ENCODE measurements at places on chromosomes 7 and 10.

DNA sequence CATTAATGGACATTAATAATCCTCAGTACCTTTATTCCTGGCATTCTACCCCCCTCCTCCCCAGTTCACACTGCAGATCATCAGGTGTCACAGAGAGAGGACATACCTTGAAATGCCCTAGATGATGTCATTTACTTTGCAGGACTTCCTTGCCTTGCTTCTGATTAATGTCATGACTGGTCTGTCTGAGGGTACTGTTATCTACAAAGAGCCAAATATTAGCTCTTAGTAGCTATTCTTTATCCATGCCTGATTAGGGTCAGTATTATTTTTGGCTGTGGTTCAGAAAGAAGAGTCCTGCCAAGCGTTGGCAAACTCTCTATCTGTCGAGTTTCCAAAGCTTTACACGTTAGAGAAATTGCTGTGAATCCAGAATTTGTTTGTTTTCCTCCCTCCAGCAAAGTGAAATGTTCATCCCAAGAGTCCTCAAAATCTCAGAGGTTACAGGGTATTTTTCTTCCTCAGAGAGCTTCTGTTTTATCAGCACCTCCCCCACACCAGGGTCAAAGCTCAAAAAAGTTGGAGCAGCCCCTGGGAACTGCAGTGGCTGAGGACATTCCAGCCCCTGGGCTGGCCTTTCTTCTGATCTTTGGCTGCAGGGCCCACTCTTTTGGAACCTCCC is 12.6 kb downstream of the SCD start:
- DNase-seq = no peak

DNA sequence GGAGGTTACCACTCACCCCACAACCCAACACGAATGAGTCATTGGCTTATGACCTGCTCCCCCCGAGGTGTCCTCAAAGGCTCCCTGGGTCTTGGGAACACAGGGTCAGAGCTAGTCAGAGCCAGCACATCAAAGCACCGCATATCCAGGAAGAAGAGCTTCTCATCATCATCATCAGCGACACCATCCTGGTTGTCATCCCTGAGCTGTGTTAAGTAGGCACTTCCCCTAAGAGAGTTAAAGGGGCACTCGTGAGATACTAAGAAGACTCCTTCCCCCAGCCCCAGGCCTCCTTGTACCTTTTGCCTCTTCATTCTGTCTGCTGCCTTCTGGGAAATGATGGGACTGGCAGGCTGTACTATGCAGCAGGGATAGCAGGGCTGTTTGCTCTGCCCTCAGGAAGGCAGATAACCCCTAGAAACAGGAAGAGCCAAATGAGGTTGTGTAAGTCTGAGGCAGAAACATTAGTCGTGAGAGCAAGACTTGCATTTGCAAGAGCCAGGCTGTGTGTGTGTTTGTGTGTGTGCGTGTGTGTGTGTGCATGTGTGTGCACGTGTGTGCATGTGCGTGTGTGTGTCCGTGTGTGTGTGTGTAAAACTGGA is 11.1 kb upstream of the CPA1 start:
- DNase-seq = no peak

DNA sequence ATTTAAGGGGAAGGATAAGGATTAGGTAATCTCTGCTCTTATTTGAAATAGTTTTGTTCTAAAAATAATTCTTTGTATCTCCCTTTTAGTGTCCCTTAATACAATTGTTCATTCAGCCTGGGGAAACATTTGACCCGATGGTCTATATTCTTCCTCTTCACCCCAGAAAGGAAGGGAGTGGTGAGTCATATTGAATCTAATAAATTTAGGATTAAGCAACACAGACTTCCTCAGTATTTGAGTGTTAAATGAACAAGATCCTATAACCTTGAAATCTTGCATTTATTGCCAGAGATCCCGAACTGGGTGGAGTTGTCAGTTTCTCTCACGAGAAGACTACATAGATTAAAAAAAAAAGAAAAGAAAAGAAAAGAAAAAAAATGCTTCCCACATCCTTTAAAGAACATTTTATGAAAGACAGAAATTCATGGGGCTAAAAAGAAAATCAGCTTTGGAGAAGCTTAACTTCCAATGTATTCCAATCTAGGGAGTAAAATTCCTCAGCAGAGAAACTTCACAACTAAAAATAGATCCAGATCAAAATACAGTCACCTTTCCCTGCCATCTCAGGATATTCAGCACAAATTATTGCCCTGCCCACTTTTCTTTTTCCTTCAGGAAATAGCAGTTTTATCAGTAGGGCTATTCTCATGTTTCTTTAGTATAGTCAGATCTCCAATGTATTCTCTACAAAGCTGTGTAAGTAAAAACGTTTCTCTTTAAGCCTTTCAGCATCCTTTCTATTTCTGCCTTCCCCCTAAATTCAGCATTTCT is 82.2 kb downstream of the SEMA3D start:
- DNase-seq = no peak

- DNase-seq = no peak
Measured at GRCh38 chr10:18474118-18474455, 177.3 kb downstream of the NSUN6 start.

DNA sequence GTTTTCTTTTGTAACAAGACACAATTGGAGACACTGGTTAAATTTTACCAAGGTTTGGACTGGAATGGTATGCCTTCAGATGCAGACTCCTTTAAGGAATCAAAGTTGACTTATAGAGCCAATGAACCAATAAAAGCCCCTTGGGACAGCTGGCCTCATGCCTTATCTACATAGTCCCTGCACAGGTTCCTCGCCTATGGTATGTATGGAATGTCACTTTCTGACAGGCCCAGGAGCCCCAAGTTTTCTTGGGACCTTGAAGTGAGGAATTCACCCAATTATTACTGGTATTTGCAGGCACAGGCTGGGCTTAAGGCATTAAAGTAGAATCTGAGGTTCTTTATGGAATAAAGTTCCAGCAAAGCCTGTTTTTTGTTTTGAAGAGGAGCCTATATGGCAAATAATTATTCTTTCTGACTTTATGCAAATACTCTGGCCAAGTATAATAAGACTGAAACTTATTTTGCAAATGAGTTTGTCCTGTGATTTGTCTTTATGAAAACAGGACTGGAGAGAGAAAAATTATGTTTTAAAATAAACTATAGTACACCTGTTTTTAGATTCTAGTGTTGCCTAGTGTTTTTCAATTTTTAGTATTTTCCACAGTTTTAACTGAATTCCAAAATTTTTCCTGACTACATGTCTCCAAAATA is 24.1 kb upstream of the DNMBP start:
- DNase-seq = no peak

DNA sequence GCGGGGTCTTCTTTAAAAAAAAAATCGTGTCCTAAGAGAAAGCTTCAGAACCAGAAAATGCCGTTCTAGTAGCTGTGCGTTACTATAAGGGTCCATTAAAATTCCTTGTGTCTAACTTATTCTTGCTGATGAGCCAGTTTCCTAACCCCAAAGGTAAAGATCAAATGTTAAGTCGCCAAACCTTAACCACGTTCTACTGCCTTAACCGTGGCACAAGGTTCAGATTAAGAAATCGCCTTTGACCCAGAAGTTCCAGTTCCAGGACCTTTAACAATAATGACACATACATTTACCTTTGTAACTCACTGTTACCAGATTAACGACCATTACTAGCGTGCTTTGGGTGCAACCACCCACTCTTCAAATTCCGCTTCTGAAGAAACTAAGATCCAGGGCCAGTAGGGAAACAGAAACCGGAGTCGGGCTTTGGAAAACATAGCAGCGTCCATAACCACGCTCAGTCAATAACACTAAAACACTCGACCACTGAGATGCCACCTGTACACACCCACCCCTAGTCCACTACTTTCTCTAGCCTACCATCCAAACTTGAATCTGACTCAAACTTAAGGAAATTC is 620 bp downstream of the BET1 start:
- DNase-seq = no peak

- no peak for DNase-seq
Measured at GRCh38 chr10:19848226-19848985, 32.2 kb downstream of the PLXDC2 start.

DNA sequence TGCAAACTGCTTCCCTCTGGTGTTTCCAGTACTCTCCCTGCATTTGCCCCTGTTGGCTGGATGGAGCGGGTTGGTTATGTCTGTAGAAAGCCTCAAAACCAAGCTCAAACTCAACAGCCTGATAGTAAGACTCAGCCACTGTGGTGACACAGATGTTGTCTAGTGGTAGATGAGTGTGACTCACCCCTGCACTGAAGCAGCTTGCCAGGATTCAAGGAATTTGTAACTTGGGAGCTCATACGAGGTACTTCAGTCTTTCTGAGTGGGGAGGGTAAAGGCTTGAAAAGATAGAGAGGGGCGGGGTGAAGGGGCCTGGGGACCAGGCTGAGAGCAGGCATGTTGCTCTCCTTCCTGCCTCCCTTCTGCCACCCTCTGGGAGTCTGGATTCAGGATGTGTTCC is 22.9 kb upstream of the AQP1 start:
- DNase-seq = no peak

DNA sequence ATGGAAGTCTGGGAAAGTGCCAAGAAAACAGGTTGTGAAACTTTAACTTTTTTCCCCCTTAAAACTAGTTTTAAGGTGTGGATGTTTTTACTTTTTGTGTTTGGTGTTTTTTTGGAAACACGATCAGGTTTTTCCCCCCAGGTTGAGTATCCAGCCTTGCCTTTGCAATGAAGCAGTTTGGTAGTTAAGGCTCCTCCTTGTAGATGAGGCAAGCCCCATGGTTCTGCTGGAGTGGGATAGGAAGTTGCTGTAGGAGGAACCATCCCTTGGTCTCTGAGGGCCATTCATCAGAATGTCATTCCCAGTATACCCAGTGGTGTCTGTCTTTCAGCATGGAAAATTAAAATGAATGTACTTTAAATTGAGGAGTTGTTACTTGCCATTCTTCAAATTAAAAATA is 2.7 kb downstream of the CUL1 start:
- DNase-seq = no peak

DNA sequence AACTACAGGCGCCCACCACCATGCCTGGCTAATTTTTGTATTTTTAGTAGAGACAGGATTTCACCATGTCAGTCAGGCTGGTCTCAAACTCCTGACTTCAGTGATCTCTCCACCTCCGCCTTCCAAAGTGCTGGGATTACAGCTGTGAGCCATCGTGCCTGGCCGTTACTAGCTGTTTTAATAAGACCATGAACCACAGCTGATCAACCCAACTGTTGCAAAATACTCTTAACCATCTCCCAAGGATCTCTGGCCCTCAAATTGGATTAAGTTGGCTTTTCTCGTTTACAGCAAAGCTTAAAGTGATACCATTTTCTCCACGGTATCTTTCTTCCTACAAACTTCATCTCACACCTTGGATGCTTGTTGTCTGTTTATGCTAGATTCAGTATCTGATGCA is 18.3 kb downstream of the ZFAND2A start:
- no peak for DNase-seq
